Activated naive CD4-positive, alpha-beta T cell (primary cell): ENCODE measurements at places on chromosomes 12 and 14.

DNA sequence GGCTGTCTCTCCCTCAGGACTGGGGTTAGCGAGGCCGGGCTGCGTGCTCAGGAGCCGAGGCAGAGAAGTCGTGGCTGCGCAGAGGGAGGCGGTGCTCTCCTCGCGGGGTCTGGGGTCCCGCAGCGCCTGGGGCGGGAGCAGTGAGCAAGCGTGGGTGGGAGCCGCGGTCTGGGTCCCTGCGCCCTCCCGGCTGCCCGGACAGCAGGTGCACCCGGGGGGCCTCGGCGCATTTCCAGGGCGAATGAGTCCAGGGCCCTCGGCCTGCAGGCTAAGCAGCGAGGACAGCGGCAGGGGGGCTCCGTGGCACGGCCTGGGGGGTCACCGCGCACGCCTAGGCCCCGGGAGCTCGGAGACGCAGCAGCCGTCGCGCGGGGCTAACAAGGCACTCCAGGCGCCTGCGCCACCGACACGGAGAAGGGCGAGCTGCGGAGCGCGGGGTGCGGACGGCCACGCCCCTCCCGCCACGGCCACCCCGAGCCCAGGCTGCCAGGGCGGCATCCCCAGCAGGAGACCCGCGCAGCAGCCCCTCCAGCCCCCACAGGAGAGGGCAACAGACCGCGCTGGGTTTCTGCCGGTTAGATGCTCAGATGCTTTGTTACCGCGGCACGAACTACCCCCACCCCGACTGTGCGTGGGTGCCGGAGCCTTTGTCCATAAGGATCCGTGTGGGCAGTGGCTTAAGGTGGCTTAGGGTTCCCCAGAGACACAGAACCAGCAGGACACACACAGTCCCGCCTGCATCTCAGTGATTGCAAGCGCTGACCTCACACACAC, 117.7 kb upstream of the C14orf180 start:
- DNase-seq: no peak

- DNase-seq: peak; percentile 69
Measured at GRCh38 chr12:107320033-107320928, 226.9 kb upstream of the CRY1 start.

DNA sequence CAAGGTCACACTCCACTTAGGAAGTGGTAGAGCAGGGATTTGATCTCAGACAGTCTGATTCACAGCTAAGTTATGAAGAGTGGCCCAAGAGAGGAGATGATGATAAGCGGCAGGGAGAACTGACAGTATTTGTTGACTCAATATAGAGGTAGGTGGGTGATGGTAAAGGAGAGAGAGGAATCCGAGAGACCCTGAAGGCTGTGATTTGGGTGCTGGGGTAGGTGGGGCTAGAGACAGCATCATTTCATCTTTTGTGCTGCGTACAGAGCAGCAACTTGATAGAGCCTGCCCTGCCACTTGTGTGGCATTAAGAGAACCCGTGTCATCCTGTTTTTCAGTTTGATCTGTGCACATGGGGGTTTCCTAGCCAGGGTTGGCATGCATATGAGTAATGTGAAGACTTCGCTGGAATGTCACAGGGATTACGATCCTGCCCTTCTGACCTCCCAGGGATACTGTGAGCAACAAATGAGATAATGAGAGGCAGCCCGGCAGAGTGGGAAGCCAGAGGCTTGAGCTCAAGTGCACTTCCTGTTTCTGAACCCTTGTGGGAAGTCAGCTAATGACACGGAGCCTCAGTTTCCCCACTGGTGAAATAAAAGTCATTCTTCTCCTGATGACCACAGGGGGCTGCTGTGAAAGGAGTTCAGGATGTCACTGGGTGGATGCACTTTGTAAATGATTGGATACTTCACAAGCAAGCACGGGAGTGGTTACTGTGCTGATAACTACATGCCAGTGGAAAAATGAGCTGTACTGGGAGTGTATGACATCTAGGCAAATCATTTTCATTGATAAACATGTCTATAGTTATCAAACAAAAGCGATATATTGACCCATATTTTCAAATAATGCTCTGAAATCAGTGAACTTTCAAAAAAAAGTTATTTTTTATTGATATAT, 59.5 kb upstream of the IGF1 start:
- no peak for DNase-seq

DNA sequence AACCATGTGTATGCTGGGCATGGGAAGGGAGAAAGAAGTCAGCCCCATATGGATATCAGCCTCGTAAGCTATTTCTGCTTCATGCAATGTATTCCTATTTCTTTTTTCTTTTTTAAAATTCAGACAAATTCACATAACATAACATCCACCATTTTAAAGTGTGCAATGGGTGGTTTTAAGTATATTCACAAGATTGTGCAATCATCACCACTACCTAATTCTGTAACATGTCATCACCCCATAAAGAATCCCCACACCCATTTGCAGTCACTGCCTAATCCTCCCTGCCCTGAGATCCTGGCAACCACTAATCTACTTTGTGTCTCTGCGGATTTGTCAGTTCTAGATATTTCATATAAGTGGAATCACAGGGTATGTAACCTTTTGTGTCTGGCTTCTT, 9.5 kb downstream of the POMT2 start:
- no peak for DNase-seq

GRCh38 chr12:57149245-57149900, 2.0 kb upstream of the LRP1-AS start:
- DNase-seq: no peak

DNA sequence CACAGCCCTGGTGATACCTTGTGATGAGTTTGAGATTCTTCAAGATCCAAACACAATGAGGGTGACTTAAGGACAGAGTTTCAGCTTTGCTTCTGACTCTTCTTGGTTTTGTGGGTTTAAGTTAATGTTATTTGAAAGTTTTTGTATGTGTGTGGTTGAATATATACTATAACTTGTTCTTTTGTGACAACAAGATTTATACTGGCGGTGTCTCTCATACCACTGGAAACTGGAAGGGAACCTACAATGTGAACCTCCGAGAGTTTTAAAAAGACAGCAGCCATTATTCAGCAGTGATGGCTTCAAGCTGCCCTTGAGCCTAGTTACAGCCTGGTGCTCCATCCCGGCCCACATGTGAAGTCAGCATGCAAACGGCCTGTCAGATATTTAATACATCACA, 87.9 kb upstream of the IGF1 start:
- no peak for DNase-seq

DNA sequence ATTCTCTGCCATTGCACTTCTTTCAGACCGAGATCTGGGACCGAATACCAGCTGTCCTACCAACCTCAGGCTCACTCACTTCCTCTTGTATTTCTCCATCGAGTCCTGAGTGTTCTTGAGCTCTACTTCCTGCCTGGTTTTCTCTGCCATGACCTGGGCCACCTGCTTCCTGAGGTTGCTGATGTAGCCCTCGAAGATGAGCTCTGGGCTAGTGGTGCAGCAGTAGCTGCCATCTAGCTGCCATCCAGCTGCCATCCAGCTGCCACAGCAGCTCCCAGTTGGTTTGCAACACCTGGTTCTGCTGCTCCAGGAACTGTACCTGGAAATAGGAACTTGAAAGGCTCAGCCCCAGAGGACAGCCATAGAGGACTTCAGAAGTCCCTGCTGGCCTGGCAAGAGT, 15.0 kb upstream of the KRT73 start:
- no peak for DNase-seq

- no peak for DNase-seq
Measured at GRCh38 chr14:66234411-66234810, 251.8 kb upstream of the CCDC196 start.

GRCh38 chr12:132414634-132415326, 75.2 kb upstream of the FBRSL1 start:
- DNase-seq: peak; percentile 61

DNA sequence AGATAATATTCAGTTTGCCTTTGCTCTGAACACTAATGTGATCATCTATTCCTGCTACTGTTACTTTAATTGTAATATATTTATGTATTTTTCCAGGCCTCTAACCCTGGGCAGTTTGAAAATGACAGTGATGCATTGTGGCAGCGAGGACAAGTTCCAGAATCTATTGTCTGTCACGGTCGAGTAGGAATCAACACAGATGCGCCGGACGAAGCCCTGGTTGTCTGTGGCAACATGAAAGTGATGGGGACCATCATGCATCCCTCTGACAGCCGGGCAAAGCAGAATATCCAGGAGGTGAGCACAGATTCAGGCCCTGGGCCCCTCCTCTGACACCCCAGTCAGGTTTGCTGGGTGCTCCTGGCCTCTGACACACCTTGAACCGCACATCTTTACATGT, 78.5 kb downstream of the MYRFL start:
- DNase-seq: no peak

DNA sequence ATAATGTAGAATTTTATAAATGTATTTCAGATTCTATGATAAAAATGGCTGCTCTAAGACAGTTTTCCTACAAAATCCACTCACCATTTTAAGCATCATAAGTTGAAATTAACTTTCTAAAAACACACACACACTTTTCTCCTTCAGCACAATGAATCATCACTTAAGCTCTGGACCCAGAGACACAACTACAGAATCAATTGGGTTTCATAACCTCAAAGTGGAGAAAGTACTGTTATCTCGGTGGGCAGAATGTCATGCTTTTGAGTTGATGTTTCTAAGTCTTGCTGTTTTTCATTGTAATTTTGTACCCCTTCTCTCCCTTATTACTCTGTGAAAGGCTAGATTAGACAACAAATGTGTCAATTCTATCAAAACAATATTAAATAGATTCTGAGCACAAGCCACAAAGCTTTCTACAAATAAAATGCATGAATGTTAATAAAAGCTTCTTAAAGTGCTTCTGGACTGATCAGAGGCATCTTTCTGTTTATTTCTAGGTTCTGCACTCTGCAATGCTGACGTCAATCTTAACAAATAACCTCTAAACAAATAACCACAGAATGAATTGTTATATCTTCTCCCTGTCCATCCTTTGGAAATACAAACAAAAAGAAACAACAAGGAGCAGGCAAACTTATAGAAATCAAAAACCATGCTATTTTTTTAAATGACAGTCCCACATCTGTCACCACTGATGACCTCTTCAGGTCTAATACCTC, 8.2 kb downstream of the IPO8 start:
- DNase-seq: no peak

DNA sequence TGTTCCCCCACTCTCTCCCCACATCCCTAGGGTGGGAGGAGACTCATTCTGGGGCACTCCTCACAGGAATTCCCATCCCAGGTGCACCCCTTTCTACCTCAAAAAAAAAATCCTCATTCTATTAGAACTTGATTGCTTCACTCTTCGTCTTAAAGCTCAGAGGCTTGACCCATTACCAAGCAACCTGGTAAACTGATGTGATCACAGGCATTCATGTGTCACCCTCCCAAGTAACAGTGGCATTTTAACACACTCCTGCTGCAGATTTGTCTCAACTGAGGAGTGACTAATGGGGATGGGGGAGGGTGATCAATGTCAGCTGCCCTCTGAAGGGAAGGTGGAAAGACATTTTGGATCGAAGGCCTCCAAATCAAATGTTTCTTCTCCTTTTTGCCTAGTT, 78.1 kb upstream of the PTHLH start:
- DNase-seq: no peak

- no peak for DNase-seq
Measured at GRCh38 chr14:76564471-76565422, 188.8 kb downstream of the ESRRB start.

GRCh38 chr12:62813031-62813829, 121.7 kb downstream of the PPM1H start:
- DNase-seq: no peak

GRCh38 chr12:89999699-90000505, 291.3 kb upstream of the ATP2B1 start:
- DNase-seq: no peak

- DNase-seq: no peak
Measured at GRCh38 chr14:96065661-96066459, 26.7 kb downstream of the C14orf132 start.

DNA sequence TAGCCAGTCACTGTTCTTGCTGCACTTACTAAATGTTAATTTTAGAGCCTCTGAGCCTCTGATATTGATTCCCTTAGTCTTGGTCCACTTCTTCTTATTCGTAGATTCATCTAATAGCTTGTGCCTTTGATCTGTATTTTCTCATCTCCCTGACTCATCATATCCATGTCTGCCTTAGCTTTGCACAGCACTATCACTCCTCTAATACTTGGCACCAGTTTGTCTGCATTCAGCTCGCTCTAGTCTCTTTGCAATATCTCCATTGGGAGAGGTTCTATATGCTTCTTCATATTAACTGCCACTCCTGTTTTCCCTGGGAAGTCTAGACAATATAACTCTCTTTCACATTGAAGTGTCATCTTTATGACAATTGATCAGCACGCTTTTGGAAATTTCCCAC, 68.5 kb upstream of the CSRP2 start:
- DNase-seq: no peak

GRCh38 chr12:31732926-31733548, 4.2 kb upstream of the AMN1 start:
- no peak for DNase-seq

DNA sequence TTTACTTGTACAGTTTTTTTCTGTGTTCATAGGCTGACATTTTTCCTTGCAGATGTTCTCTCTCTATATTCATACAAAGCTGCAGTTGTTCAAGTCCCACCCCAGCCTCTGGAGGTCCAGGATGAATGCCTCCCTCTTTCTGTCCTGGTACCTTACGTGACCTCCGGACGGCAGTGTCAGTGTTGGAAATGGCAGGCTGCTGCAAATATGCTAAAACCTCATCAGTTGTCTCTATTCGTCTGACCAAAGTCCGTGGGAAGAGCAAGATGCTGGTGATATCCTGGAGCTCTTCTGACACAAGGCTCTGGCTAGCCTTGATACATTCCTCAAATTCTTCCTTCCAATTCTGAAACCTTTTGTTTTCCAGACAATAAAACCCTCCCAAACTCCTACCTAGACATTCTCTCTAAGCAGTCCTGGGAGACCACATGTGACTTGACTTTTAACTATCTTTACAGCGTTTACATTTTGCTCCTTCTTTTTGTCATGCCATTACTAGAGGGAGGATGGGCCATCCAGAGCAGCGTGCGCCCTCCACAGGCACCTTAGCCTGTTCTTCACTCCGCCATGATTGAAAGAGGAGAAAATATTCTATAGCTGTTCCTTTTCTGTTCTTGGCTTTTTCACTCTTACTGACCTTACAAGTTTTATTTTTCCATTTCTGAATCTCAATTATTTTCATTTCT, 143.6 kb downstream of the RGS6 start:
- DNase-seq: no peak

- DNase-seq: no peak
Measured at GRCh38 chr14:50397390-50398188, 908 bp upstream of the CDKL1 start.

DNA sequence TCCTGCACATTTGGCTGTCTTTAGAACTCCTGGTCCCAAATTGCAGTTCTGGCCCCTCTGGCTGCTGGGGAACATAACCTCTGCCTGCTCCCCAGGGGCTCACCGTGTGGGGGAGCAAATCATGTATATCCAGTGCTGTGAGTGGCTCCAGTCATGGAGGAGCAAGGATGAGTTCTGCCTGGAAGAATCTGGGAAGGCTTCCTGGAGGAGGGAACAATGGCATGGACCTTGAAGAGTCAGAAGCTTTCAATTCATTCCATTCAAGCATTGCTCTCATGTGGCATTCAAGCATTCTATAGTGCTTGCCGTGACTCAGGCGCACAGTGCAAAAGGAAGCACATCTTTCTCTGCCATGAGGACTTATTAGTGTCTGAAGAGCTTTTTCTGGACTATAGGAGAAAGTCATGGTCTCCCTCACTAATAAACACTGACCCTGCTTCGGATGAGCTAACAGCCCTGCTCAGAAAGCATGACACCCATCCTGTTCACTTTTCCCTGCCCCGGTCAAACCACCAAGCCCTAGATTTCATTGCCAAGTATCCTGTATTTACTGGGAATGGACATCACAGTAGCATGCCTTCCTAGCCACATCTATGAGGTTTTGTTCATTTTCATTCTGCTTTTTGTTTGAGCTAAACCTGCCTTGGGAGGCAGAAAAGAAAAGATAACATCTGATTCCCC, 3.5 kb downstream of the IFI27 start:
- no peak for DNase-seq

- no peak for DNase-seq
Measured at GRCh38 chr12:131941987-131942341, 7.8 kb upstream of the EP400 start.
